ENCODE measurements at places on chromosomes 11 and 22. TPM values are rescaled to one million over a fixed set of nuclear protein-coding genes. Genes with fewer than 3 reads are reported as not detected.

GRCh38 chr11:12007769-12008737 is at the start of gene DKK3:
Gene DKK3, minus strand, starts transcription at chr11:12008626. Its CDS starts 44 bp downstream, at chr11:12008582.
- H3K27ac ChIP-seq: no peak within 1 kb of the TSS
- no peaks in the 10 kb centered on the region for H3K36me3 ChIP-seq
- H3K27me3 ChIP-seq: peaks cover 77% of the 10 kb centered on the region
- H3K4me3 ChIP-seq: peak within 1 kb of the TSS; percentile 73
- H3K4me1 ChIP-seq: no peaks in the 10 kb centered on the region

GRCh38 chr11:105137286-105137685 is 2.3 kb downstream of the CARD18 start:
- no peak overlapping the region for H3K27ac ChIP-seq
- peaks cover 38% of the 10 kb centered on the region for H3K27me3 ChIP-seq
- no peak overlapping the region for H3K4me3 ChIP-seq
- no peaks in the 10 kb centered on the region for H3K4me1 ChIP-seq
- no peak for DNase-seq

GRCh38 chr11:76832361-76832760 is 28.4 kb upstream of the ACER3 start:
- no peaks in the 10 kb centered on the region for H3K4me1 ChIP-seq
- no peaks in the 10 kb centered on the region for H3K36me3 ChIP-seq
- peaks cover 15% of the 10 kb centered on the region for H3K27me3 ChIP-seq
- DNase-seq: no peak

DNA sequence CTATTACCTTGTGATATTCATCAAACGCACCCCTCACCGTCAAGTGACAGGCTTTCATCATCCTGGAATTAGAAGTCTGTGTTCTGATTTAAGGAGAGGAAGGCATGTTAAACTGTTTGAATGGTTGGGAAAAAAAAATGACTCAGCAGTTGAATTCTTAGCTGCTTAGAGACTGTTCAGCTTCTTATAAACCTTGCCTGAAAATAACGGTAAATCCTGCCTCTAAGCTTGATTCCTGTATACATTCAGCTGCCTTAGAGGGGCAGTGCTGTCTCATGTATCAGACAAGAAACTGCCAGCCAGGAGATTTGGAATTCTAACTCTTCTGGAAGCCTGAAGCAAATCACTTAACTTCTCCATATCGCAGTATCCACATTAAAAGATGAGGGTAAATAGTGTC is 437.4 kb downstream of the JRKL start:
- H3K27ac ChIP-seq: no peak overlapping the region
- H3K27me3 ChIP-seq: no peaks in the 10 kb centered on the region
- no peaks in the 10 kb centered on the region for H3K36me3 ChIP-seq
- no peaks in the 10 kb centered on the region for H3K4me1 ChIP-seq

- H3K27ac ChIP-seq: no peak overlapping the region
- no peak overlapping the region for H3K4me3 ChIP-seq
- no peaks in the 10 kb centered on the region for H3K36me3 ChIP-seq
- H3K4me1 ChIP-seq: no peaks in the 10 kb centered on the region
- H3K27me3 ChIP-seq: peaks cover 25% of the 10 kb centered on the region
Observed at GRCh38 chr22:35993048-35993714, 35.4 kb downstream of the RBFOX2 start.

- H3K36me3 ChIP-seq: no peaks in the 10 kb centered on the region
- no peak overlapping the region for H3K27ac ChIP-seq
- H3K4me3 ChIP-seq: peak overlapping the region; percentile 93
- H3K4me1 ChIP-seq: peaks cover 42% of the 10 kb centered on the region
- no peak for DNase-seq
Observed at GRCh38 chr11:33259869-33260268, 2.7 kb downstream of the HIPK3 start.

Gene GPR83
- 0.31 TPM for total RNA-seq

Gene CRYBB2
- not detected for total RNA-seq

Gene ADM2
- total RNA-seq: 6.7 TPM

Gene ANO9
- total RNA-seq: 2.4 TPM
